Nucleus accumbens (tissue), 56 donors: ENCODE measurements at places on chromosomes 2 and 18.

- no peak for DNase-seq
These were observed 18.8 kb upstream of the GLI2 start for GRCh38 chr2:120716641-120717585.

DNA sequence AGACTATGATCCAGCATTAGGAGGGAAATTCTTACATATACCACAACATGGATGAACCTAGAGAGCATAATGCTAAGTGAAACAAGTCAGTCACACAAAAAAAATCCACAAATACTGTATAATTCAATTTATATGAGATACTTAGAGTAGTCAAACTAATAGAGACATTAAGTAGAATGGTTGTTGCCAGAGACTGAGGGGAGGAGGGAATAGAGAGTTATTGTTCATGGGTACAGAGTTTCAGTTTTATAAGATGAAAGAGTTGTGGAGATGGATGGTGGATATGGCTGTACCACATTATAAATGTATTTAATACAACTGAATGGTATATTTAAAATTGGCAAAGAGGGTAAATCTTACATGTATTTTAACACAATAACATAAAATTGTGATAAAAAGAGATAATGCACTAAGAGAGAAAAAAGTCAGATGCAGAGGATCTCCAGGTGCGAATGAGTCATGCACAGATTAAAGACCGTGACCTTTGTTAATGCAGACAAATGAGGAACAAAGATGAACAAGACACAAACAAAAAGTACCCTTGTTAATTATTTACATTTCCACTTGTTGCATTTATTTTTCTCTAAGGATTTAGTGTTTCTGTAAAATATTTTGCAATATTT lies 541.7 kb upstream of the MEX3C start:
- DNase-seq = no peak

- DNase-seq = no peak
These were observed 19.5 kb upstream of the ASXL3 start for GRCh38 chr18:33558529-33558928.

DNA sequence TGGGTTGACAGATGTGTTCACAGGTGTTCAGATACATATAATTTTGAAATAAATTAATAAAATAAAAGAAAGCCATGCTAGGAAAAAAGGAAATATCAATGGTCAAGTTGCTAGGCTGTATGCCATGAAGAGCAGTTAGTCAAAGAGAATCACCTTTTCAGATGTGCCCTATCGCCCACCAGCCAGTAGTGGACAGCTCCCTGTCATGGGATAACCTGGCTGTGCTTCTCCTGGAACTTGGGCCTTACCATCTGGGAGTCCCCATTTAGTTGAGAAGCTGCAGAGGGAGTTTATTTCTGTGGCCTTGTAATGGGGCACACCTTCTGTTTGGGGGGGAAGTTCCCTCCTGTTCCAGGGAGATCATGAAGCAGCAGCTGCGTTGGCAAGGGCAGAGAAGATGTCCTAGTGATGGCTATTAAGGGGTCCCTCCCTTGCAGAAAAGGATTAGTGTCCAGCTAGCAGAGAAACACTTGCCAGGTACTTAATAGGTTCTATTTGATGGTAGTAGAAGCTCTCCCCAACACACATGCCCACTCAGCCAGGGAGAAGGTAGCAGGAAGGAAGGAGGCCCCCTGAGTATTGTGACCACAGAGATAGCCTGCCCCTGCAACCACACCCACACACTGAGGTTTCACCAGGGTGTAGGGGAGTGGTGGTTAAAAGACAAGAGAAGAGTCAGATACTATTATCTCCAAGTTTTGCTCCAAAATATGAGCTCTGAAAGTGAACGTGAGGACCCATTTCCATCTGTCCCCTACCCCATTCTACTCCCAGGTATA lies 117.7 kb downstream of the B3GNT2 start:
- no peak for DNase-seq

- DNase-seq = no peak
These were observed 2.4 kb upstream of the MSGN1 start for GRCh38 chr2:17813742-17814473.

GRCh38 chr2:4404363-4404762 lies 701.0 kb downstream of the DCDC2C start:
- DNase-seq = no peak

DNA sequence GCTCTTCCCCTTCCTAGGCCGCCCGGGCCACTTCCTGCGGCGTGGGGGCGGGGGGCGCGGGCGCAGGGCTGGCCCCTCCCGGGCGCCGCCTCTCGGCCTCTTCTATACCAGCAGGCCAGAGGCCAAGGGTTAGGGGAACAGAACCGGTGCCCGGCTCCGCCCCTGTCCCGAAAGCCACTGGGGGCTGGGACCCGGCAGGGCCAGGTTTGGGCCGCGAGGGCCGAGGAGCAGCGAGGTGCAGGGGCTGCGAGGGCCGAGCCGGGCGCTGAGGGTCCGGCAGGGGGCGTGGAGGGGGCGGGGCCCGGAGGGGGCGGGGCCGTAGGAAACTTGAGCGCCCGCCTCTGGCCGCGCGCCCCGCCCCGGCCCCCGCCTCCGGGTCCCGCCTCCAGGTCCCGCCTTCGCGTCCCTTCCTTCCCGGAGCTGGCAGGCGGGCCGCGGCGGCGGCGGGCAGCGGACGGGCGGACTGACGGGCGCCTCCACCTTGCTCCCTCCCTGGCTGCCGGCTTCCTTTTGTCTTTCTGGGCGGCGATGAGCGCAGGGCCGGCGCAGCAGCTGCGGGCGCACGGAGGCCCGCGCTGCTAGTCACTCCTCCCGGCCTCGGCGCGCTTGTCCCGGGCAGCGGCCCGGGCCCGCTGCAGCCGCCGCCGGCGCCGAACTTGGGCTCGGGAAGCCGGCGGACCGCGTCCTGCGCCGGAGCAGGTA lies at the start of gene HPCAL1:
HPCAL1 (plus strand) TSS at position 426 of the 702 bp plus-strand sequence. CDS start 116,854 bp downstream, outside the sequence.
- peak; percentile 41 for DNase-seq

- no peak for DNase-seq
These were observed 56.2 kb downstream of the POLR1A start for GRCh38 chr2:86049529-86049928.

DNA sequence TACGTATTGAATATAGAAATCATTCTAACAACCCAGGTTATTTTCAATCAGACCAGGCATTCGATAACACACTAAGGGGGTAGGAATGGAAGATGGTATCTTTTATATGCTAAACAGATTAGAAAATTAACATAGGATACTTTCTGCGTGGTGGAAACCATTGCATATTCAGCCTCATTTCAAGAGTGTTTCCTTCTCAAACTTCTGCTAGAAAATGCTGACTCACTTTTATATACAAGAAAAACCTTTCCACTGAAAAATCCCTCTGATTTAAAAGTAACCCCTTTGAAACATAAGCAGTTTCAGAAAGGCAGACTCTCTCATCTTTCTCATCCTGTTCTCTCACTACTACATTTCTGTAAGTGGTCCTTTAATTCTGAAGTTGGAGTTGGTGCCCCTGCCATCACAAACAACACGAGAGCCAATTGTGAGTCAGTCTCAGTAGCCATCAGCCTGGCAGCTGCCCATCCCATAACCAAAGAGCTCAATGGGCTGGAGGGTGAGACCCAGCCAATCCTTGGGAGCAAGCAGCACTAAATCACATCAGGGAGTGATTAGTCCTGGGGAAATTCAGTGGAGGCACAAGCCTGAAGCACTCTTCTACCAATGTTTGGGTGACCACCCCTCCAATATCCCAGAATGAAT lies 343.1 kb downstream of the CELF4 start:
- no peak for DNase-seq

- DNase-seq = no peak
These were observed 178.8 kb upstream of the CHST9 start for GRCh38 chr18:27363872-27364271.

GRCh38 chr2:204124140-204124750 lies 187.7 kb downstream of the ICOS start:
- no peak for DNase-seq

- no peak for DNase-seq
These were observed 144.3 kb downstream of the CHST9 start for GRCh38 chr18:27040796-27041195.

- no peak for DNase-seq
These were observed 49.0 kb upstream of the TMEM247 start for GRCh38 chr2:46430413-46430812.

DNA sequence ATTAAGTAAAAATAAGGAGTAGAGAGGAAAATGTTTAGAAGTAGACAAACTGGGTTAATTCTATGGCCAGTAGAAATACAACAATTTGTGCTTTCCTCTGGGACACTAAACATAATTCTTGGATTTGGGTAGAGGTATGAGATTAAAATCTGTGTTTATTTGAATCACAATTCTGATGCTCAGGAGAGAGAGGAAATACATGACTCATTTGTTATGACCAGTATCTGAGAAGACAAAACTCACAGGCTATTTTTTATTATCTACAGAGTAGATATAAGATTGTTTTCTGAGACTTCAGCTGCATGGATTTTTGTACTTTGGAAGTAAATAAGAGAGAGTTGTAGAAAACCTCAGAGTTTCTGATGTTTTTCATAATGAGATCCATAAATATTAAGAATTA lies 315.7 kb upstream of the CWC22 start:
- DNase-seq = no peak

GRCh38 chr2:62539606-62540407 lies 33.8 kb upstream of the TMEM17 start:
- no peak for DNase-seq

DNA sequence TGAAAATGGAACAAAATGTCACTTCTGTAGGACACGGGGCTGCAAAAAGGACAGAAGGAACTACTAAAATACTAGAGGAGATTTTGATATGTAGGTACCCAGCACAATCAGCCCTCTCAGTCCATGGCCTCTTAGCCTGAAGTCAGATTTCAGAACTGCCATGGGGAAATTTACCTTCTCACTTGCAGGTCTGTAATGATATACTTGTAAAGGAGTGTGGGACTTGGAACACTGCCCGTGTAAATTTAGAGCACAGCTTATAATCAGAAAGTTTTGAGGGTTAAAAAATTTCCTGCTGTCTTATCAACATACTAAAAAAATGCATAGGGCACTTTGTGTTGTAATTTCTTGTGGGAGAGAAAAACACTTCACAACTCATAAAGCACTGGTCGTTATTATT lies 60.6 kb downstream of the ZEB2 start:
- no peak for DNase-seq

DNA sequence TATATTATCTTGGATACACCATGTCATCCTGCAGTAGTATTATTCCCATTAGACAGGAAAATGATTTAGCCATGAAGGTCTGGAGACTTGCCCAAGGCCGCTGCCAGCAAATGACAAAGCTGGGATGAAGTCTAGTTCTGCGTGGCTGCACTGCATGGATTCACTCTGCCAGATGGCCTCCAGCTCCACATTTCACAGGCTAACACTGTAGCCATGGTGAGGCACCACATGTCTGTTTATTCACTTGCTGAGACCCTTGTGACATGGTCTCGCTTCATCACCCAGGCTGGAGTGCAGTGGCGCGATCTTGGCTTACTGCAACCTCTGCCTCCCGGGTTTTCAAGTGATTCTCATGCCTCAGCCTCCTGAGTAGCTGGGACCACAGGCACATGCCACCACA lies 31.5 kb upstream of the SCG2 start:
- no peak for DNase-seq

DNA sequence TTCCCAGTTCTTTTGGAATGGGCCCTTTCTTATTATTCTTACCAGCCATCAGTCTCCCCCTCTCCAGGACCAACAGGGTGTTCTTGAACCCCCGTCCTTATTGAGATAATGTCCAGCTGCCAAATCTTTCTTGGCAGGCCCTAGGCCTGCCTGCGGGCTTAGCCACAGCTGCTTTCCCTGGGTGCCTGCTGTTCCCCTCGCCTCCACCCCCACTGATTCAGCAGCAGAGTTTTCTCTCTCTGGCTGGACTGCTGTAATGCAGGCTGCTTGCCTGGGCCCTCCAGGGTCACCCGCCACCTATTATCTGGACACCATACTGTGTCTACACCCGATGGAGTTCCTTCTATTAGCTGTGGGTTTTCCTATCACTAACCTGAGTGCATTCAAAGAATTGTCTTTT lies 395.4 kb upstream of the ATP5MC3 start:
- DNase-seq = no peak

DNA sequence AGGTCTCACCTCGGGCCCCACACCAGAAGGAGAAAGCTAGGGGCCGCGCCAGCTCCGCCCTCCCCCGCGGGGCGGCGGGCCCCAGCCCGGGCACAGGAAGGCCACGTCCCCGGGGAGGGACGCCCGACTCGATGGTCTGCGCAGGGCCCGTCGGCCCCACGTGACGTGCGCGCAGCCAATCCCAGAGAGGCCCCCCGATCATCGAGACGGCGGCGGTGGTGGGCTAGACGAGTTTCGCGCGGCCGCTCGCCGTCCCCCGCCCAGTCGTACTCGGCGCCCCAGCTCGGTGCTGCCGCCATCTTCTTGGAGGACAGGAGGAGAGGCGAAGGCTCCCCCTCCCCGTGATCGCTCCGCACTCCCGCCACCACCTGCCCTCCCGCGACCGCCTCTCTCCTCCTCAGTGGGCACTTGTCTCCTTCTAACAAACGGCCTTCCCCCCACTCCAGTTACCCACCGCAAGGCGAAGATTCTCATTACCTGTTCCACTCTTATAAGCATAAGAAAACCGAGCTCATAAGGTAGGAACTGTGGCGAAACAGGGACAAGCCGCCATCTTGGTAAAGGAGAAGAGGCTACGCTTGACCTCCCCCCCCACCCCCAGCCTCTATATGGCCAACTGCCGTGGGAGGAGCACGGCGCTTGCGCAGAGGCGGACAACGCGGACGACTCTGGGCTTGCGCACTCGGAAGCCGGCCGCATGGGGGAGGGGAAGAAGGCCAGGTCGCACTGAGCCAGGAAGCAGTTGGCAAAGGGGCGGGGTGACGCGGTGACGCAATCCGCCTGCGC lies at the start of gene HDLBP:
HDLBP (minus strand) TSS at position 580 of the 786 bp plus-strand sequence. CDS start 48,803 bp downstream, outside the sequence.
- peak; percentile 98 for DNase-seq

GRCh38 chr2:70546376-70546775 lies 7.2 kb downstream of the TGFA start:
- no peak for DNase-seq

- no peak for DNase-seq
These were observed 711.8 kb downstream of the DCDC2C start for GRCh38 chr2:4415171-4415570.

GRCh38 chr2:171419333-171419732 lies 14.5 kb downstream of the METTL8 start:
- DNase-seq = no peak
